Stimulated activated CD8-positive, alpha-beta memory T cell treated with anti-CD3 and anti-CD28 coated beads, Interleukin-7, amount 100 ng/mL, for 1 hour (primary cell): ENCODE measurements at places on chromosomes 11 and 22.
A peak's percentile ranks its signal among the peaks of the same experiment; 100 is the strongest.

- DNase-seq = no peak
Observed at GRCh38 chr11:27582621-27583020, 76.1 kb upstream of the LIN7C start.

- no peak for DNase-seq
Observed at GRCh38 chr22:45608763-45609180, 62.9 kb upstream of the ATXN10 start.

DNA sequence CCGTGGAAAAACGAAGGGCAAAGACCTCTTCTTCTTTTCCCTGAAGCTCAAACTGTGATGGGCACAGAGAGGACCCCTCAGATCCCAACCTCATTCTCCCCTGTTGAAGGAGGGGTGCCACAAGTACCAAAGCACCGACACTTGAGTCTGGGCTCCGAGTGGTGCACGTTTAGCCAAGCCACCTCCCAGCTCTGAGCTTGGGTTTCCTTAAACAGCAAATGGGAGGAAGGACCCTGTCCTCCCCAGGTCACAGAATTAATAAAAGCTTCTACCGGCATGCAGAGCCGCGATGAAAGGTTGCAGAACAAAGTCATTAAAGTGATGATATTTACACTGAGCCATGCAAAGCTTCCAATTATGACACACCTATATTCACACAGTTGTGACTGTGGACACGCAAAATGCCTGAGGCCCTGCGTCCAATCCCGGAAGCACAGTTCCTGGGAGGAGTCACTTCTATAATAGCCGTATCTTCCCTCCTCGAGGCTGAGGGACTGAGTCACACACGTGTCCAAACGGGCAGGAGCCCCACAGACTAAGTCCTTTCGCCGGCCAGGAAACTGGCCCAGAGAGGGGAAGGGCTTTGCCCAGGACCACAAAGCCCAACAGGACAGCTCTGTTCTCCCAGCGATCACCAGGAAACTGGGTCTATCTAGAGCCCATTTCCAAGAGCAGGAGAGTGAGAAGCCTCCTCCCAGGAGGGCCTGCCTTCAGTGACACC is 922 bp upstream of the CSNK1E start:
- DNase-seq = no peak

DNA sequence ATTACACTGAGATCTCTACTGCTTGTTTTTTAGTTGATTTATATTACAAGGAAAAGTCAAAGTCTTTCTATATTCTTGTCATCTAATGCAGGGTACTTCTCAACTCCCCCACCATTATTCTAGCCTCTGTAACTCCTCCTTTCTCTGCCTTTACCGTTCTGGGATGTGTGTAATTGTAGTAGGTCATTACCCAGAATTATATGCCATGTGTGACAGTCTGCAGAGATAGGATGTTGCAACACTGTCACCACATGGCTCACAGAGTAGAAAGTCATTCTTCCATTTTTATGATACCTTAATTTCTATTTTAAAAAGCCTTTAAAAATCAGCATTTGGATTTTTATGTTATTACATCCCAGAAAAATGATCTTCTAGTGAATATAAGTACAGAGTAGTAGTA is 32.7 kb downstream of the ZNF143 start:
- no peak for DNase-seq

GRCh38 chr22:46770726-46771125 is 8.3 kb downstream of the TBC1D22A start:
- no peak for DNase-seq

DNA sequence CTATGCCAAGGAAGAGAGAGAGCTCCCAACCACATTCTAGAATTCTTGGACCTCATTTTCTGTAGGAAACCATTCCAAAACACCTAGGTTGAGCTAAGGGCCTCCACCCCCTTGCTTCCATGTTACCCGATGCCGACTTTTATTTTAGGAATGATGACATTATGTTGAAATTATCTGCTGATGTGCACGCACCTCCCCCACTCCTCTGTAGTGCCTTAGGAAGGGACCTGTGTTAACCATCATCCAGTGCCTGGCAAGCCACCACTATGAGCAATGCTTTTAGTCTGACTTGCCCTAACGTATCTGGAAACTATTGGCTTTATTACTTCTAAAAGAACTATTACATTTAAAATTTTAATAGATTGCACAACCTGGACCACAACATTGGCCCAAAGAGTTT is 42.1 kb downstream of the NCAPD3 start:
- no peak for DNase-seq

GRCh38 chr11:120539667-120540369 is 28.3 kb downstream of the GRIK4 start:
- DNase-seq = no peak

- no peak for DNase-seq
Observed at GRCh38 chr22:39973656-39974055, 13.5 kb downstream of the TMA7B start.

DNA sequence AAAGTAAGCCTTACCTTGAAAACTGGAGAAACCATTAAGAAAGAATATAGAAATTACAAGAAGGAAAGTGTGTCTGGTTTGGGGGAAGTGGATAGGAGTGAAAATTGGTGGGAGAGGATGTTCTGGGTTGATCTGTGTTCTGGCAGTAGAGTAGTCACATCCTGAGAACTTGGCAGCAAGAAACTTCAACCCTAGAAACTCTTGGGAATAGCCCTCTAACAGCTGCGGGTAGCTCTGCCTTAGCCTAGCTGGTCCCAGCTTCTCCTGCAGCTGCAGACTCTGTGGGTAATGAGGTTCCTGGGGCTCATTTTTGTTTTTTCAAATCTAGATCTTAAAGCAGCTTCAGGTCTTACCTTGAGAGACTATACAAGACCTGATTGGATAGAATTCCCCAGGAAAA is 24.2 kb upstream of the OR6X1 start:
- no peak for DNase-seq

DNA sequence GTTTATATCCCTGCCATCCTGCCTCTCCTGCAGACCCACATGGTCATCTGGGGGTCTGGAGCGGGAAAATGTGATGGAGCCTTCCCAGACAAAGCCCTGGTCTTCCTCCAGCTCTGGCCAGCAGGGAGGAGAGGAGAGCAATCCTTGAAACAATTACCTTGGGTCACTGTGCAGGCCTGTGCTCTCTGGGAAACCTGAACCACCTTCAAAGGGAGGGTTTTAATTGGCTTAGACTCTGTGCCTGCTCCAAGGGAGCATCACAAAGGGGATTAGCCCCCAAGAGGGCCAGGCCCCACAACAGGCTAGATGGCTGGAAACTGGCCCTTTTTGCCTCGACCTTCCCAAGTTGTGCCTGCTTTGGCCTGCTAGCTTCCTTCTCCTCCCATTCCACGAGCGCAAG is 351.9 kb downstream of the TENM4 start:
- DNase-seq = no peak

GRCh38 chr22:26095256-26095956 is 73.9 kb upstream of the SEZ6L start:
- DNase-seq = no peak

DNA sequence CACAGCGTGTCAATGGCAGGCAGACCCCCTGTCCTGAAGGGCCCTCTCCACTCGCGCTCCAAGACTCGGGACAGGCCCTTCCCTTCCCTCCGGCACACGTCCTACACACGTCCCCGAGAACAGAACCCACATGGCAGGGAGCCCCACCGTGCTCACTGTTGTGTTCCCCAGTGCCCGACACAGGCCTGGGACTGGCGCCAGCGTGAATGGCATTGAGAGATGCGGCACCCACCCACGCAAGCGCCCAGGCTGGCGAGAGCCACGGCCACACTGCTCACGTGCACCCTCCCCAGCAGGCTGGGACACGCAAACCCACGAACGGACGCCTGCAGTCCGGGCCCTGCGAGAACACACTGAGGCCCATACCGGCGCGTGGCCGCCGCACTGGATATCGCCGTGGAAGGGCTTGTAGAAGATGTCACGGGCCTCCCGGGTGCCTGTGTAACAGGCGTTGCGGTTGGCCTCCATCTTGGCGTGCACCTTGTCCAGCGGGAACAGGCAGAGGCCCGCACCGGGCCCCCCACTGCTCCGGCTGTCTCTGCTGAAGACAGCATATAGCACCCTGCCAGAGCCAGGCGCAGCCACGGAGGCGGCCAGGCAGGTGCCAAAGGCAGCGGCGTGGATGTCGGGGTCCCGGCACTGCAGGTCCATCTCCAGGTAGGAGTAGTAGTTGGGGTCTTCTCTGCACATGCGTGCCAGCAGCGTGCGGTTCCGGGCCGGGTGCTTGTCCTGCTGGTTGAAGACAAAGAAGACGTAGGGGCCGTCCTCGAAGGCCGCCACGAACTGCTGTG is 18.1 kb downstream of the PLXNB2 start:
- DNase-seq = no peak

DNA sequence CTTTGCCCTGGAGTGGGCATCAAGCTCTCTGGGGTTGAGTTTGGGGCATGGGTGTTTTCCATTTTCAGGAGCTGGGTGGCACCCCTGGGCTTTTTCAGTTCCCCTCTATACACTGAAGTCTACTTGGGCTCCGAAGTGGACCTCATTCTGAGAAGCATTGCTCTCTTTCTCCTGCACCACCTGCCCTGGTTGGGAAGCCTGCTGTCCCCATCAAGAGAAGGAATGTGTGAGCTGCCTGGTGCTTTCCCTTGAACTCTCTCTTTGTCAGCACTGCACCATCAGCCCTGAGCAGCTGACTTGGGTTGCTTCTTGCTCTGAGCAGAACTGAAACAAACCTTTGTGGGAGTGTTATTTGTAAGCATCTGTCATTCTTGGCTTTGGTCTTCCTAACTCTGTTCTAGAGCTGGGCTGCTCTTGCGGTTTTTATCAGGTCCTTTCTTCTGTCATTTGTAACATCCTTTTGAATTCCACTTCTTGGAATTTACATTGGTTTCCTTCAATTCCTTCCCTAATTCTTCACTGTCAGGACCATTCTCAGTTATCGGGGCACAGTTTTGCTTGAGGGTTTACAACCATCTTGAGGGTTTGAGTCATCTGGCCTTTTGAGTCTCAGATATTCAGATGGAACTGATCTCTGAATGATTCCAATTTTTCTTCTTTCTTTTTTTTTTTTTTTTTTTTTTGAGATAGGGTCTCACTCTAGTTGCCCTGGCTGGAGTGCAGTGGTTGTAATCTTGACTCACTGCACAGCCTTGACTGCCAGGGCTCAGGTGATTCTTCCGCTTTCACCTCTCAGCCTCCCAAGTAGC is 20.5 kb downstream of the UBE2L3 start:
- no peak for DNase-seq

DNA sequence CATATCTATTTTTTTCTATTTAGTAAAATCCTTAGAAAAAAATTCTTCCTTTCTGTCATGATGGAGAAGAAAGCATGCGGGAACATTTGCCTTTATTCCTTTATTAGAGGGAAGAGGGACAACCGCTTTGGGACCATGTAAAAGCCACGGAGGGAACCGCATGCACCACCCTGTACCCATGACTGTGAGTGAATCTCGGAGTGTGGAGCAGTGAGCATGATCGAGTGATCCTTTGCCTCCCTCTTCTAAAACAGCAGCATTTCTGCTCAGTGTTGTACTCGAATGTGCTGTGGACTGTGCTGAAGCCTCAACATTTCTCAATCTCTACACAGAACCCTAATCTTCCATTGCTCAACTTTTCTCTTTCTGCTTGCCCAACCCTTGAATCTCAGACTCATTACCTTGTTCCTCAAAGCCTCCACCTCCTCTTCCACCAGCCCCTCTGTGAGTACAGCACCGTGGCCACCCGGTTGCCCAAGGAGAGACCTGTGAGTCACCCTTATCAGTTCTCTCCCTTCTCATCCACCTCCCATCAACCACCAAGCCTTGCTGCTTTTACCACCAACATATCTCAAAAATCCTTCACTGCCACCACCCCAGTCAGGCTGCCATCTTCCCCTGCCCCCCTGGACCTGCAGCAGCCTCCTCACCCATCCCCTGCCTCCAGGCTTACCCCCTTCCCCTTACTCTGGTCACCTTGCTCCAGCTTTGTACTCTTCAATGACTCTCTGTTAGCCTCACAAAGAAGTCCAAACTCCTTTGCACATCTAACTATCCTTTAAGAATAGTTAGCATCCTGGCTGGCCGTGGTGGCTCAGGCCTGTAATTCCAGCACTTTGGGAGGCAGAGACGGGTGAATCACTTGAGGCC is 103.1 kb downstream of the NAT10 start:
- no peak for DNase-seq

DNA sequence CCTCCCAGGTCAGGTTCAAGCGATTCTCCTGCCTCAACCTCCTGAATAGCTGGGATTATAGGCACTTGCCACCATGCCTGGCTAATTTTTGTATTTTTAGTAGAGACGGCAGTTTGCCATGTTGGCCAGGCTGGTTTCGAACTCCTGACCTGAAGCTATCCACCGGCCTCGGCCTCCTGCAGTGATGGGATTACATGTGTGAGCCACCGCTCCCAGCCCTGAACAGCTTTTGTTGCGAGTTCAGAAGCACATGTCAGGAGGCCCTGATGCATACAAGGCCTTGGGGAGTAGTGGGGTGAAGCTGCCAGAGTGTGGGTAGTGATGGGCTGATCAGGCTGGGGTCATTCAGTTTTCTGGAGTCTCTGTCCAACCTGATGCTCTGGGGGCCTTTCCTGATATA is 117.0 kb upstream of the C11orf87 start:
- DNase-seq = no peak

DNA sequence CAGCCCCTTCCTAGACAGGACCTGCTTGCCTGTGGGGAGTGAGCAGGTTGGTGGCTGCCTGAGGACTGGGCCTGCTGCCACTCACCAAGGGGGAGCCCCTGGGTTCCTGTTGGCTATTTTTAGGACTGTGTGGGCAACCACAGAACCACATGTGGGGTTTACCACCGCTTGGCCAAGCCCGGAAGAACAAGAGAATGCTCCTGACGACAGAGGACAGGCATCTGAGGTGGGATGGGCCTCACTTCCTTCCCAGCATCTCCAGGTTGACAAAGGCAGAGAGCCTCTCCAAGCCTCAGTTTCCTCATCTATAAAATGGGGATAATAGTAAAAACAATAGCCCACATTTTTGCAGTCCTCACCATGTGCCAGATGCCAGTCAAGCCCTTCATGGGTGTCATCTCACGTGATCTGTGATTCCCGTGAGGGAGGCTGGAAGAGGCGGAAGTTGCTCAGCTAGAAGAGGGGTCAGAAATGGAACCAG is 43.6 kb downstream of the LRRC32 start:
- DNase-seq = peak; percentile 17

- no peak for DNase-seq
Observed at GRCh38 chr22:20885017-20885556, 26.3 kb downstream of the SNAP29 start.

DNA sequence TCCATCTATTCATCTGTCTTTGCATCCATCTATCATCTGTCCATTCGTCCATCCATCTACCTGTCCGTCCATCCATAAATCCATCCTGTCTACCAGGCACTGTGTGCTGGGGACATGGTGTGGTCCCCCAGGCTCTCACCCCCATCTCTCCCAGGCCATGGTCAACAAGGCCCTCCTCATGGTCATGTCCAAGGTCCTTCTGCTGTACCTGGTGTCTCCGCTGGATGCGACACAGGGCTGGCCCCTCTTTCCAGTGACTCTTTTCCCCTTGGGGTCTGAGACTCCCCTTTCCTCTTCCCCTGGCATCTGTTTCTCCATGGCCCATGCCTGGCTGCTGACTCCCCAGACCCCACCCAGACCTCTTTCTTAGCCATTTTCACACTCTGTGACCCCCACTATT is 4.5 kb downstream of the IGLL1 start:
- no peak for DNase-seq

GRCh38 chr11:14636119-14636518 is 7.5 kb upstream of the PDE3B start:
- DNase-seq = no peak

GRCh38 chr11:35343033-35343598 is 76.2 kb downstream of the SLC1A2 start:
- DNase-seq = no peak

- no peak for DNase-seq
Observed at GRCh38 chr11:65066805-65067291, 8.5 kb upstream of the NAALADL1 start.
